ENCODE measurements at places on chromosomes 12 and 14. TPM values are rescaled to one million over a fixed set of nuclear protein-coding genes. Genes with fewer than 3 reads are reported as not detected.

DNA sequence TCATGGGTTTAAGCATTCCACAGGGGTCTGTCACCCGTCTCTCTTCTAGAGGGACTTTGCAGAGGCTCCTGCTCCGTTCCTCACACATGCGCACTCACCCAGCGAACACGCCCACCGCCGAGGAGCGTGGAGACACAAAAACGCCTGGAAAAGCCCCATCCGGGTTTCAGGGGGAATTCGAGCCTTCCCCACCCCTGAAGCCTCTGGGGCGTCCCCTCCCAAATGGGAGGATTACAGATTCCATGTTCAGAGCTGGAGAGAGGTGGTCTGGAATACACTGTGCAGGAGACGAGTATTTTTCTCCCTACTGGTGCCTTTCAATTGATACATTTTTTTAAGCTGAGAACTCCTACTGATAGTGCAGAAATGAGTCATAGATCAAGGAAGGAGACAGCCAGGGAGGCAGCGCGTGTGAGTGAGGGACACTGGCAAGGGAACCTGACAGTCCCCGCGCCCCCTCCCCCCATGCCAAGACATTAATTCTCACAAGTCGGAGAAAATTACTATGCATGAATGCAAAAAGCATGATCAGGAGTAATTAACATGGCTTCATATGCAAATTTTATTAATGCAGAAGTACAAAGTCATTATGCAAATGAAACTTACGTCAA, 36.9 kb downstream of the BCL11B start:
- DNase-seq = no peak

GRCh38 chr12:121793440-121793837, at the start of gene RHOF:
TSS of gene RHOF (minus strand) at chr12:121793688. CDS start at chr12:121793633, 55 bp downstream.
- no peak for DNase-seq

DNA sequence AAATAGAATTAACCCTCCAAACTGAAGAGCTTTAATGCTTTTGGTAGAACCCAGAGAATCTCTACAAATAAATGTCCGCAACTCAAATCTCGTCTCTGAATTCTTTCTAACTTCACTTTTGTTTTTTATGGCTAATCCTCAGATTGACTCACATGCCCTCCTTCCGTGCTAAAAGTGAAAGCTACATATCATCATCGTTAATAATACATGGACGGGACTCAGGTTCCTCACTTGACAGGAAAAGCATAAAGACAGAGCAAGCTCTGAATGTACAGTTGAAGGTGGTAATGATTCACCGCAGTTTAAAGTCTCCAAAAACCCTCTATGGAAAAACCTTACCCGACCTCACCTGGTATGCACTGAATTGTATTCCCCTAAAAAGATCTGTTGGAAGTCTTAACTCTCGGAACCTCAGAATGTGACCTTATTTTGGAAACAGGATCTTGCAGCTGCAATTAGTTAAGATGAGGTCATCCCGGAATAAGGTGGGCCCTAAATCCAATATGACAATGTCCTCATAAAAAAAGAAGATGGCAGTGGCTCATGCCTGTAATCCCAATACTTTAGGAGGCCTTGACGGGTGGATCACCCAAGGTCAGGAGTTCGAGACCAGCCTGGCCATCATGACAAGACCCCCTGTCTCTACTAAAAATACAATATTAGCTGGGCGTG, 147.4 kb upstream of the FOXN3 start:
- no peak for DNase-seq

- DNase-seq = no peak
These were observed 32.3 kb downstream of the BCL11B start for GRCh38 chr14:99239661-99240092.

DNA sequence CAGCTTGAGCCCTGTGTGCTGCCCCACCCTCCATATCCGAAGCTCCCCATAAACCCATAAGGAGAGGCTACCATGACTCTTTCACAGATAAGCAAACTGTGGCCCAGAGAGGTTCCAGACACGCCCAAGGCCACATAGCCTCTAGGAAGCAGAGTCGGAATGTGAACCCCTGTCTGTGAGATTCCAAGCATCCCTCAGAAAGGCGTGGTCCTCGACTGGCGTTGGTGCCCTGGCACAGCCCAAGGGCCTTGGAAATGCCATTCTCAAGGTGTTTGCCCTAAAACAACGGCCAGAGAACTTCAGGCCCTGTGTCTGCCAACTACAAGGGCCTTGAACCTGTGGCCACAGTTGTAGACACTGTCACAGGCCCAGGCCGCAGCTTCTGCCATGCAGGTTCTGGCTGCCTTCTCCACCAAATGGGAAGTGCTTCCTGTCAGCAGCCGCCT, 8.5 kb upstream of the DIO3 start:
- DNase-seq = no peak

DNA sequence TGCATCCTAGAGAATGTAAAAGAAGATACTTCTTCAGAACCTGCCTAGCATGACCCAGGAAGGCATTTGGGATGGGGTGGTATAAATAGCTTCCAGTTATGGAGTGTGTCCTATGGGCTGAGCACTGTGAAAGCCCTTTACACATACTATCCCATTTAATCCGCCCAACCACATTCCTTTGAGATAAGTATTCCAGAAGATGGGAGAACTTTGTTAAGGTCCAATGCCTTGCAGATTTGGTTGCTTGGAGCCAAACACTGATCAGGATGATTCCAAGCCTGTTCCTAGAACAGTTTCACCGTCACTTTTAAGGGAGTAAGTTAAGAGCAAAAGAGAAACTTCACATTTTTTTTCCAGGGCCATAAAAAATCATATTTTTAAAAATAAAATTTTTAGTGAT, 82.5 kb upstream of the CLMN start:
- no peak for DNase-seq

GRCh38 chr12:96098631-96099030, 63.2 kb upstream of the LTA4H start:
- no peak for DNase-seq

GRCh38 chr12:105539735-105540134, 209.2 kb downstream of the C12orf75 start:
- DNase-seq = no peak

- peak; percentile 67 for DNase-seq
These were observed 98.6 kb downstream of the NT5DC3 start for GRCh38 chr12:103742349-103742932.

DNA sequence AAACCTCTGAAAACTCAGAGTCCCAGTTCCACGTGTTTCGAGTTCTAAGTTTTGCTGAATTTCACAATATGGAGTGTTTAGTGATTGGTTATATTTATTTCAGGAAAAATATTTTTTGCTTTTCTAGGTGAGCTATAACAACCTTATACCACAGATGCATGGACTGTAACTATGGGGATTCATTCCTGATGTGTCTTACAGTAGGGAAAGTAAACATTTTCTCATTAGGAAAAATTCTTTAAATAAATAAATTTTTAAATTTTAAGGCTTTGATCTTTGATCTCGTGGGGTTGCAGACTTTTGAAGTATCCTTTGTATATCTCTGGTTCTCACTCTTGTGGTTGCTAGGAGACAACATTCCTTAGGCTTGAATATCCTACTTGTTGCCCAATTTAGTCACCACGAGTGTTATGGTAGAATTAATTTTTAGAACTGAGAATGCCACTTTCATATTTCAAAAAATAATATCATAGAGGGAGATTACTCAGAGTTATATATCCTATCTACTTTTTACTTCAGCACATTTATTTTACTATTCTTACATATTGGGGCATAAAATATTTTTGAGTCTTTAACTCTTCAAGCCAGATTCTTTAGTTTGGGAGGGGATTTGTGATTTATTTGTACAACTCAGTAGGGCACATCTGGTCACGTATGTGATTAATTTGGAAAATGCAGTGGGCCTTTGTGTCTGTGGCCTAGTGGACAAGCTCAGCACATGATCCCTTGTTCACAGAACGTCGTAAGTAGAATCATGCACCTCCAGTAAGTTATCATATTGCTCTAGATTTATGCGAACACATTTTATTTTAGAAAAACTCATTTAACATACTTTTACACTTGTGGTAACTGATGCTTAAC, 224.0 kb downstream of the TTC6 start:
- no peak for DNase-seq

DNA sequence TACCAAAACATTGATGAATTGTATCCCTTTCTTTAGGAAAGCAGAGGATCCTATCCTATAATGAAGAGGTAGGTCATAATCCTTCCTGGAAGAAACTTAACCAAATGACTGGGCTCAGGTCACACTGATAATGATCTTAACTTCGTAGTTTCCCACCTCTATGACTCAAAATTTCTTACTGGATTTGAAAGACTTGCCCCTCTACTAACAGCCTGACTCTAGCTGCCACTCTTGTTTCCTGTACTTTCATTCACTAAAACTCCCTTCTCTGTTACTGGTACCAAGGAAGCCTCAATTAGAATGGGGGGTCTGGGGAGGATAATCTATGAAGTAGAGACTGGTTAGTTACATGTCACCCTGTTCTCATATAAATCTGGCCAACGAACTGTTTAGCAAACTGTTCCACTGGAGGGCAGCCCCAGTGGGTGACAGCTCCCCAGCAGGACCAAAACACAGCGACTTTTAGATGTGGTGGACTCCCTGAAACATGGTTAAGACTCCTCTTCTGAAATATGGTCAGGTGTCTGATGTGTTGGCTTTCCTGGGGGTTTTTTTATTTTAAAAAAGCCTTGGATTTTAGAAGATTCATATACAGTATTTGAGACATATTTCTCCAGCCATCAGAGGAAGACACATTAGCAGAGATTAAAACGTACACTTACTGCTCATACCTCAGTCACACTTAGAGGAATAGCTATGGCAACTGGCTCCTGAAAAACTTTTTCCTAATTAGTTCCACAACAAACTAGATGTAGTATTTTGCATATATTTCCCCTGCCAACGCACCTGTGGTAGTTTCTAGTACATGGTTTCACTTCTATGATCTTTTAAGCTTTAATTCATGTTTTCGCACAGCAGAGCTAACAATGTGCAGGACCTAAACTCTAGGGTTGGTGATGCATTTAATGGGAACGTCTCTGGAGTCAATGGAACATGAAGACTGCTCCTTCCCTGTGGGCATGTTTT, 72.3 kb downstream of the ACADS start:
- no peak for DNase-seq

GRCh38 chr14:73344319-73344718, 107.0 kb downstream of the PAPLN start:
- no peak for DNase-seq

- DNase-seq = no peak
These were observed 117.7 kb downstream of the GPR135 start for GRCh38 chr14:59347511-59347900.

The TAS2R19 gene
- total RNA-seq = 10.1 TPM

The SYNDIG1L gene
- total RNA-seq = 1.0 TPM

The OTUB2 gene
- total RNA-seq = 0.73 TPM

The RND1 gene
- 5.4 TPM for total RNA-seq

The CLEC4C gene
- total RNA-seq = not detected

The TTC5 gene
- total RNA-seq = 16.2 TPM

The ANO4 gene
- 0.80 TPM for total RNA-seq

The CDKN3 gene
- total RNA-seq = 2.9 TPM

The TMX1 gene
- 41.8 TPM for total RNA-seq
